ENCODE measurements at places on chromosomes 5 and 9.

DNA sequence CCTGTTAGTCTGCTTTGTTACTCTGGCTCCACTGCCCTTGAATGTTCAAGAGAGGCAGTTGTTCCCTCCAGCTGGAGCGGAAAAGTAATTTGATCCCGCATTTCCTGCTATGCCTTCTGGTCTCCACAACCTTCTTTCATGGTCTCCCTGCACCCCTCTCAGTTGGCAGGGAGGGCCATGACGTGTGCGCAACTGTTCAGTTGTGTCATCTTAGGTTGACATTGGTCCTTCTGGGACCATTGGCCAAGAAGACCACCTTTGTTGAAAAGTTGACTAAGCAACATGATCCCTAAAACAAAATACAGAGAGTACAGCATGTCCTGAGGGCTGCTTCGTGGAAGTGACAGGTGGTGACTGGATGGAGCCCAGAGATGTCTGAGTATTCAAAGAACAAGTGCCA, 192.5 kb upstream of the TUT7 start:
- no peak for DNase-seq

GRCh38 chr9:114880291-114880745, 50.1 kb downstream of the TNFSF8 start:
- DNase-seq, result no peak

- no peak for DNase-seq
Measured at GRCh38 chr9:100637787-100638186, 59.9 kb downstream of the CAVIN4 start.

DNA sequence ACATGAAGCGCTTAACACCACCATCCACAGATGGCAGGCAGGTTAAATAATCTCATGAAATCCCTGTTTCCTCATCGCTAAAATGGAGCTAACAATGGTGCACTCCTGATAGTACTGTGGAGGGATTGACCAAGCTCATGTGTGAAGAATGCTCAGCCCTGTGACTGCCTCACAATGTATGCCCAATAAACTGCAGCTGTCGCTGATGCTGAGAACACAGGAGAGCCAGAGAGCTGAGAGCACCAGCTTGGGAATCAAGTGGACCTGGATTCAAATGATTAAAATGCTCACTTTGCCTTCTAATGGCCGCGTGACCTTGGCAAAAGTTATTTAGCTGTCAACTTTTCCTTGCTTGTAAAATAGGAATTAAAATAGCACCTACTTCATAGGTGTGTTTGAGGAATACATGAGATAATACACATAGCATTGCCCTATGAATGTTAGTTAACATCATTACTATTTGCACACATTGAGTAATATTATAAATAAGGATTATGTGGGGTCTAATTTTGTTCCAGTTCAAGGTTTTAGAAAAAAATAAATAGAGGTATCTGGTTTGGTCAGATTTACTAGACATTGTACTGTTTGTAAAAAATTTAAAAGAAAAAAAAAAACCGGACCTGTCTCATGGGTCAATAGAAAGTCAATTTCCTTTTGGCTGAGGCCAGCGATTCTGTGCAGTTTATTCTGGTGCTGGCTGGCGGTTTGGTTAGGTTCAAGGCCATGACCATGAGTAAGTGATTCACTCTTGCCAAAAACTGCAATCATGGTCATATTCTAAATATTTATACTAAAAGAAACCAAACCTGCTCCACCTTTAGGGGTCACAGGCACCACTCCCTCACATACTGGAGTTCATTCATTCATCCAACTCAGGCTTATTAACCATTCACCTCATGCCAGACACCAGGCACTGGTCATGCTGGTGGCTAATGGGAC, 101.3 kb downstream of the SH3TC2 start:
- no peak for DNase-seq

DNA sequence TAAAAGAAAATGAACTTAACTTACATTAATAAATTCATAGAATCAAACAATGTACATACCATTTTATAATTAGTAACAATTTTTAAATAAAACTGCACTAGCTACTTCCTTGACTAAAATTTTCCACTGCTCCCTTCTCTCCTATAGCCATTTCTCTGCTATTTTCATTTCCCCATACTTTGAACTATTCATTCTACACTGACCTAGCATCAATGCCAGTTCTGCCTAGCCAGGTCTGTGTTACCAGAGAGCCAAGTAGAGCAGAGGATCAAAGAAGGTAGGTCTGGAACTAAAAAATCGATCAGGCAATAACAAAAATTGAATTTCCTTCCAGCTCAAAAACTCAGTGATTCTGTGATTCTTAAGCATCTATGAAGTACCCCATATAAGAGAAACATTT, 84.5 kb downstream of the ERMP1 start:
- no peak for DNase-seq

GRCh38 chr5:159620853-159621540, 290.7 kb upstream of the IL12B start:
- no peak for DNase-seq

DNA sequence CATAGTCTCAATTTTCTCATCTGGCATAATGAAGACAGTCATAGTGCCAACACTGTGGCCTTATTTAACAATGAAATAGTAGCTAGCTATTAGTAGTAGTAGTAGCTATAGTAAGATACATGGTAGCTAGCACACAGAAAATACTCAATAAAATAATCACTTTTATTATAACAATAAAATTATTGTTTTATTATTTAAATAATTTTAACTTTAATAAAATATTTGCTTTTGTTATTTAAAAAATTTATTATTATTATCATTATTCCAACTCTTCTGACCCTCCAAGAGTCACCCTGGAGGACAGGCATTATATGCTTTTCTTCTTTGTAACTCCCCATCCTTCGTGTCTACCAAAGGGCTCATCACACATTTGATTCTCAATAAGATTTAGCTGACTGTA, 252.1 kb downstream of the TRIM32 start:
- no peak for DNase-seq

DNA sequence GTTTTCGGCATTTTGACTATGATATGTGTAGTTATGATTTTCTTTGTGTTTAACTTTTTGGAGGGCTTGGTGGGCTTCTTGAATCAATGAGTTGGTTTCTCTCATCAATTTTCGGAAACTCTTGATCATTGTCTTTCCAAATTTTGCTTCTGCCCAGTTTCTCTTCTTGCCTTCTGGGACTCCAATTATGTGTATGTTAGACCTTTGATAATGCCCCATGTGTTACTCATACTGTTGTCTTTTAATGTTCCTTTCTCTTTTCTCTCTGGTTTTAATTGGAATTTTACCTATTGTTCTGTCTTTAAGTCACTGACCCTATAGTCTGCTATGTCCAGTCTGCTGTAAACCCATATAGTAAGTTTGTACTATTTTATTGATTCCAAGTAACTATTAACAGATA, 41.5 kb downstream of the KCNIP1 start:
- no peak for DNase-seq

GRCh38 chr9:126702151-126703001, 88.6 kb downstream of the LMX1B start:
- no peak for DNase-seq

DNA sequence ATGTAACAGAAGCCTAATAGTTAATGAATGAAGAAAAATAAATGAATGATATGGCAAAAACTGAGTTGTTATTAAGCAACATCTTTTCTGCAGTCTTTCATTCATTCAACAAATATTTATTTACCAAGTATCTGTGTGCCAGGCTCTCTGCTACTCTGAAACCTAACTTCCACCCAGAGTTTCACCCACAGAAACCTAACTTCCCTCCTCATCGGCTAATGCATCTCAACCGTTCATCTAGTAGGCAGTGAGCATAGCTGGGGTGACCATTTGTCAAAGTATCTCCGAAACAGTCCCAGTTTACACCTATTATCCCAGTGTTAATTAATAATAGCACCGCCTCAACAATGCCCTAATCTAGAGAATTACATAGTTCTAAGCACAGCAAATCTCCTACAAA, 1.5 kb downstream of the TTC39B start:
- no peak for DNase-seq

DNA sequence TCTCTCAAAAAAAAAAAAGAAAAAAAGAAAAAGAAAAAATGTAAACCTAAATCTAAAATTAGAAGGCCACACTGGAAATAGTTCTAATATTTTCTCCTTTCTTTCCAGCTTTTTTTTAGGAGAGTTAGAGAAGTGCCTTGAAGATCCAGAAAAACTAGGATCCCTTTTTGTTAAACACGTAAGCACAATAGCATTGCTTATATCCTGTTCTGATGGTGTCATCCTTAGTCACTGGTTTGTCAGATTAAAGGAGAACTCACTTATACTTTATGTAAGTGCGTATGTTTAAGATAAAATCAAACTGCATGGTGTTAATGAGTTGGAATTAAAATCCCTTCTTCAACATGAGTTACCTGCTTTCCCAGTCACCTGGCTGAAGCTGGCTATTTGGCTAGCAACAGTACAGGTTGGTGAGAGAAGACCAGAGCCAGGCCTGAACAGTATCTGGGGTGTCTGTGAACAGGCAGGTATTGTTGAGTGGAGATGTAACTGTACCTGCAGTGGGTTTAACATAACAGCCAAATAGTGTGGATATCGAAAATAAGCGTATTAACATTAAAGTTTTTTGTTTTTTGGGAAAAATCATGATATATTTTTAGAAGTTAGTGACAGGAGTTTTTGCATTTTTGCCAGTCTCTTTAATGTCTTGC, 104.7 kb upstream of the OTULINL start:
- DNase-seq, result no peak

GRCh38 chr5:36150676-36151433, 832 bp downstream of the LMBRD2 start:
- no peak for DNase-seq

DNA sequence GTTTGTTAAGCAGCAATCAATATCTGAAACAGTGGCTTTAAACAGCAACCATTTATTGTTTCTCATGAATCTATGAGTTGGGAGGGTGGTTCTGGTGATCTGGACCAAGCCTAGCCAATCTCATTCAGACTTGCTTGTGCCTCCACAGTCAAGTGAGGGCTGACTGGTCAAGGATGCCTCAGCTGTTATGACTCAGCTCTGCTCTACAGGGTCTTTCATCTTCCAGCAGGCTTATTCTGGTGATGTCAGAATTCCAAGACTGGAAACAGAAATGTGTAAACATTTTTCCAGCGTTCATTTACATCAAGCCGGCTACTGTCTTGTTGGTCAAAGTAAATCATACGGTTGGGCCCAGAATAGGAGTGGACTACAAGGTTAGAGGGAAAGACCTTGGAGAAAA, 2.5 kb upstream of the PIP5K1B start:
- no peak for DNase-seq

GRCh38 chr5:96121364-96121763, 159.7 kb upstream of the ELL2 start:
- DNase-seq, result no peak

- peak; percentile 5 for DNase-seq
Measured at GRCh38 chr5:173823721-173824567, 64.2 kb upstream of the CPEB4 start.

- DNase-seq, result no peak
Measured at GRCh38 chr5:32522429-32523143, 62.8 kb upstream of the SUB1 start.

- no peak for DNase-seq
Measured at GRCh38 chr5:142598338-142598700, 87.6 kb downstream of the FGF1 start.

GRCh38 chr9:77498891-77499290, 149.2 kb downstream of the GNA14 start:
- no peak for DNase-seq

DNA sequence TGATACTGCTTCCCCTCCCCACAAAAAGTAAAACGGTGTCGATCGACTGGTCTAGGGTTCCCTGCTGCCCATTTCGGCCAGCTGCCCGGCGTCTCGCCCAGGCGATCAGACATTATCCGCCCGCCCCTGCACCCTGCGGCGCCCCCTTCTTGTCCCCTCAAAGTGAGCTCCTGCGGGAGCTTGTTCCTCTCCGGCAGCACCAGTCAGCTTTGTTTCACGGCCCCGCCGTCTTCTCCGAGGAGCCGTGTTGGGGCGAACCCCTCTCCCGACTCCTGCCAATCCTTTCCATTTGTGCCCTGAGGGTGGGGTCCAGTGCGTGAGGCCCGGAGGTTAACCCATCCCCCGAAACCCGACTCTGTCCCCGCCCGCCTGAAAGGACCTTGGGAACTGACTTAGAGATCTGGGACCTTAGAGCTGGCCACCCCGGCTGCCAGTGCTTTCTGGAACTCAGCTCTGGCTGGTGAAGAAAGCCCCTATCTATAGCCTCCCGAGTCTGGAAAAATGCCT, 518 bp downstream of the UBE2B start:
- DNase-seq, result peak; percentile 38

- no peak for DNase-seq
Measured at GRCh38 chr9:93194641-93195040, 10.7 kb downstream of the WNK2 start.

- DNase-seq, result no peak
Measured at GRCh38 chr5:94992325-94992724, 292.6 kb downstream of the MCTP1 start.

DNA sequence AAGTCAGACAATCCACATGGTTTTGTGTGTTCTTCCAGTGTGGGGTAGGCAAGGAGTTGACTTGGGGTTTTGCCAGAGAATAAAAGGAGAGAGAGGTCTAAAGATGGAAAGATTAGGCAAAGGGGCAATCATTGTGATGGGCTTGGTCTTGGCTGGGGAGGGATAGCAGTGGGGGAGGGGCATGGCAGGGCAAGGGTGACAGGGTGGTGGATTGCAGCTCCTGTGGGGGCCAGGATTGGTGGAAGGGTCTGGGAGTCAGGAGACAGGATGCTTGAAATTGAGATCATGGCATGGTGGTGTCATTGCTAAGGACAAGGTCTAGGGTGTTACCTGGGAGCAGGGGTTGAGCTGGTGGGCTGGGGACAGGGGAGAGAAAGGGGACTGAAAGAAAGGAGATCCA, 57.6 kb downstream of the ZNF618 start:
- DNase-seq, result no peak

DNA sequence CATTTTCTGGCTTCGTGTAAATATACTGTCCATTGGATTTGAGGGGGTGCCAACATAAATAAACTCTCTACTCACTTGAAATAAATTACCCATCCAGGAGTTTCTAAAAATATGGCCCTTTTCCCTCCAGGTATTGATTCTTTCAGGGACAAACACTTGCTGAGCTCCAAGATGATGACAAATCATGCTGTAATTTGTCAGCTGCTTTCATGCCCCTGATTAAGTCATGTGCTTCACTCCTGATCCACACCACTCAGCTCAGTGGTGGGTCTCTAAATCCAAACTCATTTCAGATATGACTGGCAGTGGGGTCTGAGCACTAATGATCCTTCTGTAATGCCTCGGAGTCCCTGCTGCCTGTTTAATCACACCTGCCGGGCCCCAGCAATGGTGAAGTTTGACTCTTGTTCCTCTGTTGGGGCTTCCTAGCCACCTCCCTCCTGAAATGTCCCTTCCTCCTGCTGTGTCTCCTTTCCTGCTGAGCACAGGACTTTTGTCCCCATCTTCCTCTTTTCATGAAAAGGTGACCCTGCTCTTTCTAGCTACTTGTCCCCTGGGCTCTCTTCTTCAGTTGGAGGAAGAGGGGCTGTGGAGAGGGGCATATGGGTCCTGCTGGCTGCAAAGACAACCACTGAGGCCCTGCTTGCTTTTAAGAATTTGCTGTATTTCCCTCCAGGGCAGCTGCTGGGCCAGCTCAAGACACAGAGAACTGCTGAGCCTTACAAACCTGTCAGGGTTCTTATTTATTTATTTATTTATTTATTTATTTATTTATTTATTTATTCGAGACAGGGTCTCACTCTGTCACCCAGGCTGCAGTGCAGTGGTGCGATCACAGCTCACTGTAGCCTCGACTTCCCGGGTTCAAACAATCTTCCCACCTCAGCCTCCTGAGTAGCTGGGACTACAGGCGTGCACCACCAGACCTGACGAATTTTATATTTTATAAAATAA, 200.0 kb downstream of the ATP10B start:
- DNase-seq, result no peak

- DNase-seq, result peak; percentile 68
Measured at GRCh38 chr5:181207214-181207959, 2.4 kb upstream of the TRIM7 start.
